ENCODE measurements at places on chromosomes 5 and 9.

GRCh38 chr5:149656576-149657182 is 73.4 kb upstream of the PPARGC1B start:
- no peak for DNase-seq

DNA sequence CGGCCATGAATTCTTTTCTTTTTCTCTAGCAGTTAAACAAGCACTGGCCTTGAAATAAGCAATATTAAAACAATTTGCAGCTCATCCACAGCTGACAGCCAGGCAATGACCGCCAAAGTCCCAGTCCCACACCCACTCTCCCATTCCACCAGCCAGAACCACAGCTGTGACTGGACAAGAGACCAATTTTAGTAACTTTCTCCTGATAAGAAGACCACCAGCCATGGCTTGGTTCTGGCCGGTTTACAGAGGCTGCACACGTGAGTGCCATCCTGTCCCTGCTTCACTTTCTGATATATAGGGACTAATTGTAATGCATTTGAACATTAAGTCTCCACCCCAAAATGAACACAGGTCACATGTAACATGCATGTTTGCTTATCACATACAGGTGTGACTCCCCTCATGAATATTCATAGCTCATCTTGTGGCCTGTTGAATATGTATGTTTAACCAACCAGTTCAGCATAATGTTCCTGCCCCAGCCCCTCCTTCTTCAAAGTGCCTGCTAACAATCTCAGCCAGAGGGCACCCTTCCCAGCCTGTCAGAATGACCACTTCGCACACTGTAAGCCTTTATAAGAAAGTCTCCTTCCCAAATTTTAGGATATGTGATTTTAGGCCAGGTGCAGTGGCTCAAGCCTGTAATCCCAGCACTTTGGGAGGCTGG is 23.9 kb upstream of the FANCC start:
- DNase-seq, result no peak

GRCh38 chr9:27308691-27309390 is 11.9 kb upstream of the EQTN start:
- DNase-seq, result no peak

- DNase-seq, result no peak
Measured at GRCh38 chr5:34491251-34491620, 164.9 kb upstream of the RAI14 start.

- no peak for DNase-seq
Measured at GRCh38 chr5:60507687-60508086, 192.3 kb downstream of the DEPDC1B start.

Measured in putamen (tissue), 1 donor.